ENCODE measurements at places on chromosomes 5 and 9.

DNA sequence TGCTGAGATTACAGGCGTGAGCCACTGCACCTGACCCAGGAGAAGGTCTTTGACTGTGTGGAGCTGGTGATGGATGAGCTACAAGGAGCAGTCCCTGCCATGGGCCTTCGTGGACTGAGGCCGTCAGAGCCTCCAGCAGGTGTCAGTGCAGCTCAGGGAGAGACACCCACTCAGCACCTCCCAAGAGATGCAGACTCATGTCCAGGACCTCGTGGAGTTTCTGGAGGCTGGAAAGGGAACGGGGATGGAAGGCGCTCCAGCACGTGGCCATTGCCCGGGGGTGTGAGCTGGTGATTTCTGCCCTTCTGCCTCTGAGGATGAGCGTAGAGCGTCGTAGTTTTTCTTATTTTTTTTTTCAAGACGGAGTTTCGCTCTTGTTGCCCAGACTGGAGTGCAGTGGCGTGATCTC, 9.5 kb downstream of the TOR4A start:
- DNase-seq = peak; percentile 69

- DNase-seq = no peak
Measured at GRCh38 chr9:95112436-95113280, 204.9 kb downstream of the FANCC start.

- no peak for DNase-seq
Measured at GRCh38 chr5:158483281-158483860, 616.3 kb downstream of the EBF1 start.

GRCh38 chr5:97101189-97101910, 41.1 kb downstream of the LIX1 start:
- DNase-seq = no peak

- no peak for DNase-seq
Measured at GRCh38 chr5:54739371-54739770, 221.8 kb downstream of the SNX18 start.

- no peak for DNase-seq
Measured at GRCh38 chr5:6814816-6815215, 101.6 kb downstream of the TENT4A start.

DNA sequence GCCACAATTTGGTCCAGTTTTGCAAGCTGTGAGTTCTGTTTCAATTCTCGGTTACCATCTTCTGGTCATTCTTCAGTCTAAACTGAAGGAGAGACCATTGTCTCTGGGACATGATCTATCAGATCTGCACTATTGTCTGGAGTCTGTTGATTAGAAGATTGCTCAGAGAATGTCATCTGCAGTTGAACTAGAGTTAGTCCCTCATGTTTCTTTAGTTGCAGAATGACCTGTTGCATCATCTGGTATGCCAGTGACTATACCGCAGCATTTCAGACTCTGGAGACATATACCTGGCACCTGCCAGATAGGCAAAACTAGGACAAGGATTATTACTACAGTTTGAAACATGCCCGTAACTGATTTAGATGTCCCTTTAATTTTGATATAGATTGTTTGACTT, 194.8 kb downstream of the LRRC70 start:
- no peak for DNase-seq

- no peak for DNase-seq
Measured at GRCh38 chr5:1436036-1436435, 9.2 kb downstream of the SLC6A3 start.

DNA sequence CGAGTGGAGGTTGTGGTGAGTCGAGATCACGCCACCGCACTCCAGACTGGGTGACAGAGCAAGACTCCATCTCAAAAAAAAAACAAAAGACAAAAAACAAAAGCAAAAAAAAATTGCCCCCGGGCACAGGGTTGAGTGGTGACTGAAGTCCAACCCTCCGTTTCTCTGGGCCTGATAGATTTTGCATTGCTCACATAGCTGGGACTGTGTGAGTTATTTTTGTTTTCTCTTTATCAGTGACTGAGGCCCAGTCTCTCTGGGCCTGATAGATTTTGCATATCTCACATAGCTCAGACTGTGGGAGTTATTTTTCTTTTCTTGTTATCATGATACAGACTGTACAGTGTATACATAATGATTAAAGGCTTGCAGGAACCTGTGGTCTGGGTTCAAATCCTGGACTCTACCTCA, 2.6 kb upstream of the SLC28A3 start:
- no peak for DNase-seq

GRCh38 chr9:86287013-86287412, 4.7 kb upstream of the ISCA1 start:
- no peak for DNase-seq

DNA sequence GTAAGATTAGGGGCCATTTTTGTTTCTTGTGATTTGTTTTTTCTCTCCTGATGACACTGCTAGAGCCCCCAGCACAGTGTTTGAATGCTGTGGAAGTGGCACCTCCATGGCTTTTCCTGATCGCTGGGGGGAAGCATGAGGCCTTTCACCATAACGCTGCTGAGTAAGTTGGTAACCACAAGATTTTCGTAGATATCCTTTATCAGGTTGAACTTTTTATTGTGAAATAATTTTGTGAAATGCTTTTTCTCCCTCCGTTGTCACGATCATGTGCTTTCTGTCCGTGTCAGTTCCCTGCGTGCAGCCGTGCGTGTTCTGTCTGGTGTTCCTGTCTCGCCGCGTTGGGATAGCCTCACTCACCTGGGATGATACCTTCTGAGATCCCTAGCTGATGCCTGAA, 59.4 kb downstream of the EHMT1 start:
- no peak for DNase-seq

DNA sequence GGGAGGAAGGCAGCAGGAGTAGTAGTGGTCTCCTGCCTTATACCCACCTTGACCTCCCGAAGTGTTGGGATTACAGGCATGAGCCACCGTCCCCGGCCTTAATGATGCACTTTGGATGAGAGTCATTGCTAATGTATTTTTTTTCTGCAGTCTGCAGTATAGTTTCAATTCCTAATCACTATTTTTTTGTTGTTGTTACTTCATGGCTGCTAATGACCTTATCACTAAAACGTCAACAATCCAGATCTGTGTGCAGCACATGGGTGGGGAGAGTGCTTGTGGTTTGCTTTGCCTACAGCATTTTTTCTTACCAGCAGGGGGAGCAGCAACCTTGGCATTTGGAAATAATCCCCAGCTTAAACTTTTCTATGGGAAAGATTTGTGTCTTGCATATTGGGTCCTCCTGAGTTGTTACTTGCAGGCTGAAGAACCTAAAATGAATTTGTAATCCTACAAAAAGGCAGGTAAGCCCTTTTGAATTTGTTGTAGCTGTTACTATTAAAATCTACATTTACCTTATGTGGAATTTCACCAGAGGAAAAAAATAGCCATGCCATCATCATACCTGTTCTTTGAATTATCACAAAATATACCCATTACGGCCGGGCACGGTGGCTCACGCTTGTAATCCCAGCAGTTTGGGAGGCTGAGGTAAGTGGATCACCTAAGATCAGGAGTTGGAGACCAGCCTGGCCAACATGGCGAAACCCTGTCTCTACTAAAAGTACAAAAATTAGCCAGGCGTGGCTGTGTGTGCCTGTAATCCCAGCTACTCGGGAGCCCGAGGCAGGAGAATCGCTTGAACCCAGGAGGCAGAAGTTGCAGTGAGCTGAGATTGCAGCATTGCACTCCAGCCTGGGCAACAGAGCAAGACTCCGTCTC, 6.3 kb upstream of the MED7 start:
- peak; percentile 41 for DNase-seq

- DNase-seq = no peak
Measured at GRCh38 chr5:172133359-172134029, 54.5 kb downstream of the STK10 start.

GRCh38 chr5:176365351-176366231, at the start of gene ARL10:
Gene ARL10 (plus strand): TSS chr5:176365487. CDS start chr5:176365564, 77 bp downstream.
- peak; percentile 55 for DNase-seq

- DNase-seq = peak; percentile 16
Measured at GRCh38 chr9:133421615-133422542, at the start of gene ADAMTS13. Gene ADAMTS13 (plus strand): TSS chr9:133422367. CDS start chr9:133422444, 77 bp downstream.

- no peak for DNase-seq
Measured at GRCh38 chr5:132909702-132910101, 36.2 kb downstream of the LEAP2 start.

GRCh38 chr9:125906144-125906543, 159.0 kb downstream of the PBX3 start:
- DNase-seq = no peak

DNA sequence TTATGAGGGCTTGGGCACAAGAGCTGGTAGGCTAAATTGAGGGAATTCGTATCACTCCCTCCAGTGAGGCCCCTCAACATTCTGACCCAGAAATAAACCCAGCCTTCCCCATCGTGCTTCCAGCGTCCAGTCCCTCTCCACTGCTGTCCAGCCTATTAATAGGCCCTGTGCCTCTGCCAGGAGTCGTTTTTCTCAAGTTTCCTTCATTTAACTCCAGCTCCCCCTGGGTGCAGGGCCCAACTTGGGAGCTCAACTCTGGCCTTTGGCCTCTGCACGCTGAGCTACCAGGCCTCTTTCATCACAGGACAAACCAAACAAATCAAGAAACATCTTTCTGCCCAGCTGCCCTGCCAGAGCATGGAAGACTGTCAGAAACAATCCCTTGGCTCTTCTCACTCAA, 10.0 kb downstream of the HBEGF start:
- no peak for DNase-seq

GRCh38 chr5:53549792-53550191, 10.6 kb upstream of the NDUFS4 start:
- no peak for DNase-seq

DNA sequence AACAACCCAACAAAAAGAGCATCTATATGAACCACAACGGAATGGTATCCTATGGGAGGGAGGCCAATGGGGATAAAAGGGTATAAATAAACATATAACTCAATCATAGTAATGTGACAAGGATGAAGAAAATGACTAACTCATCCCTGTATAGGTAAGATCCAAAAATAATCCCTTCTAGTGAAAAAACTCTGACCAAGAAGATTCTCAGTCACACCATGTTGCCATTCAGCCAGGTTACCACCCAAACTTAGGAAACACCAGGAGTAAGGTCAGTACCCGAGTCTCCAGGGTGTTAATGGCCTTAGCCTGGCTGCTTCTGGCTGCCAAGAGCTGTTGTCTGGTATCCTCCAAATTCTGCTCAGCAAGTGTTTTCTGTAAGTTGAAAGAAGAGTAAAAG, 32.8 kb downstream of the GOLGA1 start:
- DNase-seq = no peak

- DNase-seq = peak; percentile 83
Measured at GRCh38 chr9:91243029-91243428, 118.7 kb downstream of the AUH start.

GRCh38 chr9:69546265-69546664, 125.9 kb downstream of the APBA1 start:
- DNase-seq = peak; percentile 60

DNA sequence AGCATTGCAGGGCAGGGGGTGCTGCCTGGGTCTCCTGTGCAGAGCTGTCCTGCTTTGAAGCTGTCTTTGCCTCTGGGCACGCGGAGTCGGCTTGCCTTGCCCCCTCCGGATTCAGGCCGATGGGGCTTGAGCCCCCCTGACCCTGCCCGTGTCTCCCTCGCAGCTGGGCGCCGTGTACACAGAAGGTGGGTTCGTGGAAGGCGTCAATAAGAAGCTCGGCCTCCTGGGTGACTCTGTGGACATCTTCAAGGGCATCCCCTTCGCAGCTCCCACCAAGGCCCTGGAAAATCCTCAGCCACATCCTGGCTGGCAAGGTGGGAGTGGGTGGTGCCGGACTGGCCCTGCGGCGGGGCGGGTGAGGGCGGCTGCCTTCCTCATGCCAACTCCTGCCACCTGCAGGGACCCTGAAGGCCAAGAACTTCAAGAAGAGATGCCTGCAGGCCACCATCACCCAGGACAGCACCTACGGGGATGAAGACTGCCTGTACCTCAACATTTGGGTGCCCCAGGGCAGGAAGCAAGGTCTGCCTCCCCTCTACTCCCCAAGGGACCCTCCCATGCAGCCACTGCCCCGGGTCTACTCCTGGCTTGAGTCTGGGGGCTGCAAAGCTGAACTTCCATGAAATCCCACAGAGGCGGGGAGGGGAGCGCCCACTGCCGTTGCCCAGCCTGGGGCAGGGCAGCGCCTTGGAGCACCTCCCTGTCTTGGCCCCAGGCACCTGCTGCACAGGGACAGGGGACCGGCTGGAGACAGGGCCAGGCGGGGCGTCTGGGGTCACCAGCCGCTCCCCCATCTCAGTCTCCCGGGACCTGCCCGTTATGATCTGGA, 2.7 kb downstream of the CEL start:
- no peak for DNase-seq

GRCh38 chr5:61273279-61273975, 58.6 kb upstream of the ZSWIM6 start:
- no peak for DNase-seq

DNA sequence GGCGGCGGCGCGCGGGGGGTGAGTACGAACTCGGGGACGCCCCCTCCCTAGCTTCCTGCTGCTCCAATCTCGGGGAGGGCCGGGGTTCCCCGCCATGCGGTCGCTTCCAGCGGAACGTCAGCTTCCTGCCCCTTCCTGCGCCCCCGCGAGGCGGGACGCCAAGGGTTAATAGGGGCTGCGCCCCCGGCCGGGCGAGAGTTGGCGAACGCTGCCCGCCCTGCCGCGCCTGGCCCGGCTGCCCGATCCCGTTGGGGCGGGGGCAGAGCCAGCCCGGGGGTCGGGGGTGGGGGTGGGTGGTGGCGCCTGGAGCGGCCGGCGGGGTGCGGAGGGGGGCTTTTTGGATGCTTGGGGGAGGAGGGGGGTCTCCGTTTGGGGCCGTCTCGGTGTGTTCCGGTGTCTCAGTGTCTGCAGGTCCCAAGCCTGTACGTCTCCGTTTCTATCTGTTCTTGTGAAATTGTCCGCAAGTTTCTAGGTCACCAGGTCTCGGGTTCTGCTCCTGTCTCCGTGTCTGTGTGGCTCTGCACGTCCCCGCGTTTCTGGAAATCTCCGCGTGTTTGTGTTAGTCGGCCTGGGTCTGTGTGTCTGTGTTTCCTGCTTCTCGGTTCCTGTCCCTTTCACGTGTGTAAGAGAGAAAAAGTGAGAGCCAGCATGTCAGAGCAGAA, 789 bp downstream of the COL27A1 start:
- no peak for DNase-seq

DNA sequence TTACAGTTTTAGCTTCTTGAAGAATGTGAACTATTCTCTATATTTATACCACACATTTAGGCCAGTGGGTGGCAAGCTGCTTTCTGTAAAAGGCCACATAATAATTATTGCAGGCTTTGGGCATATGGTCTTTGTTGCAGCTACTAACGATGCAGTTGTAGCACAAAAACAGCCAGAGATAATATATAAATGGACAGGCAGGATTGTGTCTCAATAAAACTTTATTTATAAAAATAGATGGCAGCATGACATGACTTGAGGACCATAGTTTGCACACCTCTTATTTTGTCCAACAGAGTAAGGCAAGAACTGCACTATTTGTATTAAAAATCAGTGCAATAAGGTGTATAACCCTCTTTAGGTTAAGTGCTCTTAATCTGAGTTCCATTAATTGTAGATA, 415.0 kb downstream of the ANXA1 start:
- no peak for DNase-seq

- peak; percentile 81 for DNase-seq
Measured at GRCh38 chr9:128098297-128099230, 29.0 kb downstream of the PTGES2 start.

GRCh38 chr5:107474716-107475489, 195.8 kb downstream of the EFNA5 start:
- DNase-seq = no peak

GRCh38 chr5:160743027-160743426, 109.0 kb downstream of the ATP10B start:
- DNase-seq = no peak

GRCh38 chr5:104412649-104413240, 850.2 kb upstream of the NUDT12 start:
- DNase-seq = no peak

- no peak for DNase-seq
Measured at GRCh38 chr5:134772461-134773125, 14.0 kb downstream of the DDX46 start.

- no peak for DNase-seq
Measured at GRCh38 chr5:10634050-10634449, 70.2 kb downstream of the ANKRD33B start.
